Fibroblast of the aortic adventitia (primary cell): ENCODE measurements at places on chromosomes 6 and 20. TPM values are rescaled to one million over a fixed set of nuclear protein-coding genes. Genes with fewer than 3 reads are reported as not detected.
A peak's percentile ranks its signal among the peaks of the same experiment; 100 is the strongest.

Gene DLK2
- 0.36 and 0.98 TPM in 2 replicates for total RNA-seq

Gene BHLHE23
- not detected in 2 replicates for total RNA-seq

GRCh38 chr6:98452685-98453084 lies 381.7 kb upstream of the POU3F2 start:
- DNase-seq = no peak

DNA sequence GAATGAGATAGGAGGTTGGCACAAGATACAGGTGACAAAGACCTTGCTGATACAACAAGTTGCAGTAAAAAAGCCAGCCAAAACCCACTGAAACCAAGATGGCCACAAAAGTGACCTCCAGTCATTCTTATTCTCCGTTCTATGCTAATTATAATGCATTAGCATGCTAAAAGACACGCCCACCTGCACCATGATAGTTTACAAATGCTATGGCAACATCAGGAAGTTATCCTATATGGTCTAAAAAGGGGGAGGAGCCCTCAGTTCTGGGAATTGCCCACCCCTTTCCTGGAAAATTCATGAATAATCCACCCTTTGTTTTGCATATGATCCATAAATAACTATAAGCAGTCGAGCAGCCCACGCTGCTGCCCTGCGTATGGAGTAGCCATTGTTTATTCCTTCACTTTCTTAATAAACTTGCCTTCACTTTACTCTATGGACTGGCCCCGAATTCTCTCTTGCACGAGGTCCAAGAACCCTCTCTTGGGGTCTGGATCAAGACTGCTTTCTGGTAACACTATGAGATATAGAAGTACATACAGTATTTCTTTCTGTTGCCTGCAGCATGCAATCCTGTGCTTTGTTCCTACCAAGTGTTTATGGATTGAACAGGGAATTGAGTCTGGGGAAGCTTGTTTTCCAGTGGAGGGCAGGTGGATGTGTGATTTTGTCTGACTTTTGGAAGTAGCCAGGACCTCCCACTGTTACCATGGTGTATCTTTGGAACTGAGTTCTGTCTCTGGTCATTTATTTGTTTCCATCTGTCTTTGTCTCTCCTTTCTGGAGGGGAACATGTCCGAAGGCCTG lies 72.0 kb upstream of the TGM3 start:
- no peak for DNase-seq

Gene PRSS35
- total RNA-seq = 3.5 and 4.7 TPM in 2 replicates

GRCh38 chr6:50093938-50094272 lies 44.2 kb upstream of the DEFB112 start:
- no peak for DNase-seq

DNA sequence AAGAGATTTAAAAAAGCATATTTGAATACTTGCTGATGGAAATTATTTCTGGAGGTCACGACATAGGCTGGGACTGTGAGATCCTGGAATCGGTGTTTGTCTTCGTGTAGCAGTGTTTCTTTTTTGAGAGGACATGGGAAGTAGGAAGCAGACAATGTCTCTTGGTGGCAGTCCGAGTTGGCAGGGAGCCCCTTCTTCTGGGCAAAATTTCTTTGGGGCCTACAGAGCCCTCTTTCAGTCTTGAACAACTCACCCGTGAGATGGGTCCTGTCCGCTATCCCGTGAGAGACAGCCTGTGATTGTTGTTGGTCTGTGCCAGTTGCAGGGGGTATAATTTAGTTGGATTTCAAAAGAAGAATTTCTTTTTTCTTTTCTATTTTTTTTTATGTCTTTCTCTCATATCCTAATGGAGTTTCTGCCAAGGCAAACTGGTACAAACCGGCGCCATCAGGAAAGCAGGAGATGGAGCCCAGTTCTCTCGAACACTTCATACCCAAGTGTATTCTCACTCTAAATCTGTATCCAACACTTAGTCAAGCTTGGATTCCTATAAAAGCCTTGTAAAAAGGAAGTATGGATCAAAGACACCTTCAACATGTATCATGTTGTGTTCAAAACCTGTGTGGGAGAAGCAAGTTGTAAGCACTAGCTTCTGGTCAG lies 785.1 kb downstream of the MAFB start:
- DNase-seq = no peak

DNA sequence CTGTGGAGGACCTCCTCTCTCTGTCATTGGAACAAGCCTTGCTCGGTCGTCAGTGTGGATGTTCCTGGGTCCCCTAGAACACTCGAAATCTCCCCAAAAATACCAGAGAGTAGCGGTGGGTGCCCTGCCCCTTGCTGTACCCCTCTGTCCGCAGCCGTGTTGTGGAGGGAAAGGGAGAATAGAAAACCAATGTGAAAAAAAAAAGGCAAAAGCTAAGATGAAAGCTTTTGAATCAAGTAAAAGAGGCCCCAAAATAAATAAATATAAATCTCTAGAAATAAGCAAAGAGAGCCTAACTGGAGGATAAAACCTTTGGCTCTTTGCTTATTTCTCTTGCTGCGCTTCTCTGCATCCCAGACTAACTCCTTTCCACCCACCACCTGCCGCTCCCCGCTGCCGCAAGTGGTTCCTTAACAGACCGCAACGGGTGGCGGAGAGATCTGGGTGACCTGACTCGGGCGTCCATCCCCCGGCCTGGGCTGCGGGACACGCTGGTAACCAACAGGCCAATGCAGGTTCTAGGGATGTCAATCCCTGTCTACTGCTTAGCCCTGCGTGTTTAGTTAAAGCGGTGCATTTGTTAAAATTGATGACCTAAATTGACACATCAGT lies 110.0 kb downstream of the GPX5 start:
- DNase-seq = no peak

DNA sequence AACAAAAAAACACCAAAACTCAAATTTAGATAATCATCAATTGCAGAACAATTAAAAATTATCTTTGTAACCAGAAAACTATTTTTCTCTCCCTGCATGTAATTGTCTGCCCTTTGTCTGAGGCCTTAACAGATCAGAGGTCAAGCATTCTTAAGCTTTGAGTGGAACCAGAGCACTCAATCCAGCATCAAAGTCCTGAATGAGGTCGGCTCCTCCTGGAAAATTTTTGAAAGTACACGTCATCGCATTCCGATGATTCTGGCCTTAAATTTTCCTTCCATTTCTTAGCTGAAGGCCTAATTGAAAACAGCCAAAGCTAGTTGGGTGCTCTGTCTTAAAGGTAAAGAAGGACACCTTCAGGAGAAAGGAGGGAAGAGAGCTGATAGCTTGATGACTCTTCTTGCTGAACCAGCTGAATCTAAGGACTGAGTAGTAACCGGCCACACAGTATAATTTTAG lies 510.2 kb upstream of the SULF2 start:
- DNase-seq = peak; percentile 98

- no peak for DNase-seq
Observed at GRCh38 chr20:38011696-38012095, 21.6 kb downstream of the TTI1 start.

DNA sequence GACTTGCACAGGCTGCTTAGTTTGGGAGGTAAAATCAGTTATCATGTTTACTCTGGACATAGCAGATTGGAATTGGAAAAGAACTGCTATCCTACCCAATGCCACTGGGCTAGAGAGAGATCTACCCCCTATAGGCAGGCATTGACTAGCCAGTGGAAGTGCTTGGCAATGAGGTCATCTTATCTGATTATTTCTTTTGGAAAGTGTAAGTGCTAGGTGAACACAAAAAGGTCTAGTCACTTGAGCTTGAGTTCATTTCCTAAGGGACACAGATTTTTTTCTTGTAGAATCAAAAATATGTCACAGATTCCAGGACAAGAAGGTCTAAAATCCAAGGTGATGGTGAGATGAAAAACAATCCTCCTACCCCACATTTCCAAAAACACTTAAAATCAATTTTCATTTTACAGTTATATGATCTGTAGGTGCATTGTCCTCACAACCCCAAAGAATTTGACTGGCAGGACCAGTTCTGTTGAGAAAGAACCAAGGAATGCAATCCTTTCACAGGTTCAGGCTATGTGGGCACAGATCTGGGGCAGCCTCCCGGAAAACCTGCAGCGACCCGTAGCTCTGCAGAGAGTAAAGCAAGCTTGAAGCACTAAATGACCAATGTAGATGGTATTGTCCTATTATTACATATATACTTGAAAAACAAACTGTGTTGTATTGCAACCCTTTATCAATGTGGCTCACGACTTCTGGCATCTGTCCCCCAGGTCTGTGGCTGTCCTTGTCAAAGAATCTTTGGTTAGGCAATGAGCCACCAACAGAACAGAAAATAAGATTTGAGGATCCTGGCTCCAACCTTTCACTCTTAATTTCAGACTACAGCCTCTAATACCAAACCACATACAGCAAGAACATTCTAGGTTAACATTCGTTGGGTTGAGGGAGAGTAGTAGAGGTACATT lies 67.3 kb upstream of the ADTRP start:
- no peak for DNase-seq

Gene COMMD7
- 31.5 and 49.3 TPM in 2 replicates for total RNA-seq

Gene FHL5
- not detected in 2 replicates for total RNA-seq

- DNase-seq = no peak
Observed at GRCh38 chr6:14877758-14878157, 368.1 kb upstream of the JARID2 start.

DNA sequence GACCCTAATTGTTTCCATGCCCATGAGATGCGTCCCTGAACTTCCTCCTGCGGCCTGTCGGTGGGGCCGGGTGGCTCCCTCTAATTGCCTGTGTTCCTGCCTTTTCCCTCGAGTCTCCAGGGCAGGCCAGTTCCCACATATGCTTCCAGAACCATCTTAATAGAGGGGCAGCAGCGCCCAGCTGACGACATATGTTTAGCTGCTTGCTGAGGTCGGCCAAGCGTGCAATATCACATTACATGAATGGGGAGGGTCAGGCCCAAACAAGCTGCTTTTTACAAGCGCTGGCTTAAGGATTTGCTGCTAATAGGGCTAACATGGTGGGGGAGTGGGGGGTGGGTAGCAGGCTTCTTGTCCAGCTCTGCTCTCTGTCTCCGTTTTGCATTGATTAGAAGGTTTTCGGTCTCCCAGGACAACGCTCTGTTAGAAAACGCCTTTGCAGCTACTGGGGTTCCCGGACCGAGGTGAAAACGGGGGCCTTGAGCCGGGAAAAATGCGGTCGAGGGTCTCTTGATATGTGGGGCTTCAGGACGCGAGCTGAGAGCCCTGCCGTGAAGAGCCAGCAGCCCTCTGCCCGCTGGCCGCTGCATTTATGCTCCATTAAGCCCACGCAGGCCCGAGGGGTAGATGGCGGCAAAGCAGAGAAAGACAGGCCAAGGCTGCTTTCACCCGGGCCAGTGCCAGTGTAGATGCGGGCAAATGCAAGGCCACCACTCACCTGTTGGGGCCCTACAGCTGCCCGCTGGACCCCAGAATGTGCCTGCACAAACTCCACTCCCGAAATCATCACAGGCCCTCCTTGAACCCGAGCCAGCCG lies 308.5 kb downstream of the BMP7 start:
- no peak for DNase-seq

Gene BEND3
- total RNA-seq = 1.9 and 2.1 TPM in 2 replicates

Gene EPHA7
- 0.65 and 1.5 TPM in 2 replicates for total RNA-seq

DNA sequence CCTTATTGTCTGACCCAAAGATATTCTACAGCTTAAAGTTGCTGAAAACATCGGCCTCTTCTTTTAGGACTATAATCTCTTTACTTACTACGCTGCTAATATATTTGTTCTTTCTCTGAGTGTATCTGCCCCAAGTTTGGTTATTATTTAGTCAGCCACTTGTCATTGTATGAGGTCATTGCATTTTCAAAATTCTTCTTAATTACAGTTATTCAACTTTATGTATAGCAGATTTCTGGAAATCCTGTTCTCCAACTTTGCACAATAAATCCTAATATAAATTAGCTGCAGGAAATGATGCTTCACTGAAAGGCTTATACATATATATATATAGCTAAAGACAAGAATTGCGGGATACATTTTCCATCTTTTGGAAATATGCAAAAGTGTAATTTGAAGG lies 88.5 kb upstream of the HIVEP1 start:
- no peak for DNase-seq

Gene VPS16
- 31.6 and 32.0 TPM in 2 replicates for total RNA-seq

DNA sequence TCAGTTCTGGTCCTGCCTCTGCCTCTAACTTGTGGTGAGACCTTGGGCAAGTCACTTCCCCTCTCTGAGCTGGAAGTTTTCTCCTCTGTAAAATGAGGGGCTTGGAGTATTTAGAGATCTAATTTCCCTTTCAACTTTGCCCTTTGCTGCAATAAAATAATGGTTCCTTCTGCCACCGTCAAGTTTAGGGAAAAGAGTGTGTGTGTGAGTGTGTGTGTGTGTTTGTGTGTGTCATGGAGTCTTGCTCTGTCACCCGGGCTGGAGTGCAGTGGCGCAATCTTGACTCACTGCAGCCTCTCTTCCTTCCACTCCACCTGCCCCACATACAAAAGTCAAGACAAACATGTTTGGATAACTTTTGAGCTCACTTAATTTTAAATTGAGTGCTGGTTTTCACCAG lies 39.2 kb upstream of the PIM1 start:
- DNase-seq = no peak

DNA sequence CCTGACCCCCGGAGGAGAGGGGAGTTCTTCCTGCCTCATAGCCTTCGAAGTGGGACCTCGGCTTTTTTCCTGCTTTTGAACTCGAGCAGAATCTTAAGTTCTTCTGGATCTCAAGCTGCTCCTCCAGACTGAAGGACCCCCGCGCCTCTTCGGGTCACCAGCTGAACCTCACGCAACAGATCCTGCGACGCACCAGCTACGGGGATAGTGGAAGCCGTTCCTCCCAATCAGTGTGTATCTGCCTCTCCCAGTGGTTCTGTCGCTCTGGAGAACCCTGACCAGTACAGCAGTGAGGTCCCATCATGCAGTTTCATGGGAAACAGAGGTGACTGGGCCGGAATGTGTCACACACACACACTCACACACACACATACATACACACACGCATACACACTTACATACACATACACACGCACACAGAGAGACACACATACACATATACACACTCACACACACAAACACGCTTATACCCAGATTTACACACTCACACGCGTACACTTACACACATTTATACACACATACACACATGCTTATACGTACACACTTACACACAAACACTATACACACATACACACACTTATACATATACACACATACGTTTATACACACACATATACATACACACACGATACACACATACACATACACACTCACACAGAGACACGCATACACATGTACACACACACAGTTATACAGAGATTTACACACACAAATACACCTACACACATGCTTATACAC lies 170.0 kb downstream of the TTLL2 start:
- DNase-seq = no peak

DNA sequence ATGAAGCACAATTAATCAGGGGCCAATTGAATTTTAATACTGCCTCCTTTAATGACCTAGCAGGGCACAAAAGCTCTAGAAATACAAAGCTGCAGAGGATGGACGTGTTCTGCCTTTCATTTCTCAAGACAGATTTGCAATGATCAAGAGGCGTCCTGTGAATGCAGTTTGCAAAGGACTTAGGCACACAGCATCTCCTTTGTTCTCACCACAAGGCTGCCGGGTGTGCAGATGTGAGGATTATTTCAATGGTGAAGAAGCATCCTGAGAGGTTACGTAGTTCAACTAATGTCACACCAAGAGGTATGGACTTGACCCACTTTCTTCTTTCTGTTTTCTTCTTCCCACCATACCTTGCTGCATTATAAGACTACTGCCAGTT lies 42.9 kb upstream of the SPTLC3 start:
- no peak for DNase-seq

Gene ADIG
- total RNA-seq = not detected in 2 replicates

Gene GJA10
- total RNA-seq = not detected in 2 replicates

Gene SCUBE3
- total RNA-seq = 1.8 and 10.0 TPM in 2 replicates
